Stimulated activated CD8-positive, alpha-beta memory T cell treated with anti-CD3 and anti-CD28 coated beads, Interleukin-4, amount 100 ng/mL, for 4 hours (primary cell): ENCODE measurements at places on chromosomes 2 and 18.

- DNase-seq = no peak
Measured at GRCh38 chr2:120546048-120546864, 189.4 kb upstream of the GLI2 start.

GRCh38 chr2:232447091-232447620 is 8.8 kb upstream of the ALPI start:
- DNase-seq = no peak

DNA sequence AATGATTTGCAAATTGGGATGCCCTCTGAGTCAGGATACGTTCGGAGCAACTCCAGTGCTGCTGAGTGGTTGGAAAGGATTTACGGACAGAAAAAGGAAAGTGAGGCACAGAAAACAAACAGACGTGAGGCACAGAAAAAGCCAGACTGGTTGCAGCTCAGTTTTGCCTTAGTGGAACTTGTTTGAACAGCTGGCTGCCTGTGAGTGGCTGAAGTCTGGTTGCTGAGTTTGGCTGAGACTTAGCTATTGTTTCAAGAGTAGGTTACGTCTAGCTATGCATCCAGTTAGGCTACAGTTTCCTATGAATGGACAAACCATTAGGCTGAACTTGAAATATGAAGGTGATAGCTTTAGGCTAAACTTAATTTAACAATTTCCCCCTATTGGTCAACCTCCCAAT is 256.6 kb downstream of the VAPA start:
- no peak for DNase-seq

GRCh38 chr2:44618251-44619023 is 256.7 kb downstream of the CAMKMT start:
- DNase-seq = no peak

DNA sequence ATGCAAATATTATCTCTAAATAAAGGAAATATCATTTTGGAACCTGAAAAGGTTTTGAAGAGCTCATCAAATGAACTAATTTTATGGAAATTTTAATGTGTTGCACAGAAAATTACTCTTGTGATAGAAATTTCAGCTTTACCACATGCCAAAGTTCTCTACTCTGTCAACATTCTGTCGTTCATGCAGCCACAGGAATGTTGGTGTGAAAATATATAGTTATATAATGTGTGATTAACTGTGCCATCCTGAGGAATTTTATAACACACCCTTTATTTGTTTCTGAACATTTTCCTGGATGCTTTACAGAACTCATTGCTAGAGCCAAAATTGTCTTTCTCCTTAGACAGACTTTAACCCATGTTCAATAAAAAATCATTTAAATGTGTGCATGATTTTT is 202.5 kb upstream of the SLC8A1 start:
- no peak for DNase-seq

DNA sequence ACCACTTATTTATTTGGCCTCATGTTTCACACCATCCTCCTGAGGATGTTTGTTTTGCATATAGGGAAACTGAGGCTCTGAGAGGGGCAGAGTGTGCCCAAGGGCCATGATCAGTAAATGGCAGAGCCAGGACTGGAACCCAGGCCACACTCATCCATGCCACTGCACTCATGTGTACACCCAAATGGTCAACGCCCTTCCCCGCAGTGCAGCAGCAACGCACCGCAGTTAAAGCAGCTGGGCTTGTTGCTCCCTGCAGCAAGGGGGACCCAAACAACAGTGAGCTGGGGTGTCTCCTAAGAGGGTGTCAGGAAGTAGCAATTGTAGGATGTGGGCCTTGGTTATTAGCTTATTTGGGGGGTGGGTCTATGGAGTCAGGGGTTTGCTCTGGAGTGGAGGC is 36.6 kb downstream of the ZAP70 start:
- no peak for DNase-seq
